NCI-H1694 treated with DMSO at 0.1 percent for 48 hours (cell line): ENCODE measurements at places on chromosomes 6 and 20.

GRCh38 chr6:123830120-123830519 lies 26.5 kb downstream of the NKAIN2 start:
- DNase-seq, result no peak

DNA sequence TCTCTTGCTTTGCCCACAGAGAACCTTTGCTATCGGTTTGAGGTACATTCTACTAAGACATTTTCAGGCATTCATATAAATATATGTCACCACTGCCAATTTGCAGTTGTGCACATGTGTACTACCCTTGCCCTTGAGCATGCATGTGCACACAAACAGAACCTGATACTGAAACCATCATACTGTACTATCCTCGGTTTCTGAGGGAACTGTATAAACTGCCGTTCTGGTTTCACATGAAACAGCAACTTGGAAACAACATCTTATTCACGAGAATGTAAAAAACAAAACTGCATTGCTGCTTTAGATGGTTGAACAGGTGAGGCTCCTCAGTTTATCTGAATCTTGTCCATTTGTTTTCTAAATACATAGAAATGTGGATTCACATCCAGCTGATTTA lies 151.2 kb upstream of the TMEM170B start:
- no peak for DNase-seq

GRCh38 chr20:57555457-57556184 lies 5.3 kb upstream of the PCK1 start:
- DNase-seq, result no peak

- no peak for DNase-seq
These were observed 1115.6 kb upstream of the CITED2 start for GRCh38 chr6:140490081-140490480.

- DNase-seq, result no peak
These were observed 17.1 kb downstream of the B4GALT5 start for GRCh38 chr20:49696594-49696993.

DNA sequence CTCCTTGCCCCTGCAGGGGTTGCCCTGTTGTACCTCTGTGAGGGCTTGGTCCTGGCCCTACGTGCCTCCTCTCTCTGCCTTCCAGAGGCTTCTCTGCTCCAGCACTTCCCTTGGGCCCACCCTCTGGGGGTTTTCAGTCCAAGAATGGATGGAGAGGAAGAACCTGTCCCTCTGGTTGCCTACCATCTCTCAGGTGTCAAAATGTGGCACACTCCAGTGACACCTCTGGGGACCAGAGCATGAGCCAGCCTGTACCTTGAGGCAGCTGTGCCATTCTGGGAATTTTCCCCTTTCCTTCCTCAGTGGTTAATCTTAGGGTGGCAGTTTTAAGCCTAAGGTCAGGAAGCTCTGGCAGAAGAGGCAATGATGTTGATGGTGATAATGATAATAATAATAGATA lies 115.2 kb upstream of the ARMC2 start:
- DNase-seq, result no peak

DNA sequence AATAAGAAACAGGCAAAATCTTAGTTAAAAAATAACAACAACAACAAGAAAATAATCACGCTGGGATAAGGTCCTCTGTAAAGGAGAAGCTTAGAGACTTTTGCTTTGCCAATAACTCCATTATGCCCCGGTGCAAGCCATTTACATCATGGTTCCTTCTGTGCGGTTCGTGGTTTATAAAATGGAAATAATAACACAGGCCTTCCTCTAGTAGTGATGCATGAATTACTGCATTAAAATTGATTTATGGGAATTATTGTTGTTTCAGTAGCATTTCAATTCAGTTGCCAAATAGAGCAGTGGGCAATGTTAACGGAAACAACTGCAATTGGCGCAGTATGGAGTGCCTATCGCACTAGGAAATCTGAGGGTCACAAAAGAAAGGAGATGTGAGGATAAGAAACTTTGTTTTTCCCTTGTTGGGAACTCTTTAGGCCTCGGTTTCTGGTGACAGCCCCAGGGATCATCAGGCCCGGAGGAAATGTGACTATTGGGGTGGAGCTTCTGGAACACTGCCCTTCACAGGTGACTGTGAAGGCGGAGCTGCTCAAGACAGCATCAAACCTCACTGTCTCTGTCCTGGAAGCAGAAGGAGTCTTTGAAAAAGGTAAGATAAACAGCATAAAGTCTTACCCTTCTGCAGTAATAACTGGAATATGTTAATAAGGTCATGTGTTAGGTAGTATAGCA lies 1.1 kb downstream of the CD109 start:
- no peak for DNase-seq

DNA sequence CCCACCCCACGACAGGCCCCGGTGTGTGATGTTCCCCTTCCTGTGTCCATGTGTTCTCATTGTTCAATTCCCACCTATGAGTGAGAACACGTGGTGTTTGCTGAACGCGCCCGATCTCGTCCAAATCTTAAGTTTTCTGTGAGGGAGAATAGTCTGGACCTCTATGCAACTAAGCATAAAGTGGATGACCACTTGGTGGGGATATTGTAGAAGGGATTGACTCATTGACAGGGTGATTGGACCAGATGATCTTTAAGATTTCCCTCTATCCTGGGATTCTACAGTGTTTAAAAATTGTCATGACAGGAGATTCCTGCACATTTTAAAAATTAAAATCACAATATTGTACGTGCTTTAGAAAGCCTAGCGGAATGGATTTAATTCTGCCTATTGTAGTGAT lies 141.3 kb downstream of the TRMT11 start:
- DNase-seq, result no peak

- peak; percentile 21 for DNase-seq
These were observed 61.9 kb downstream of the CNKSR3 start for GRCh38 chr6:154448448-154449096.

DNA sequence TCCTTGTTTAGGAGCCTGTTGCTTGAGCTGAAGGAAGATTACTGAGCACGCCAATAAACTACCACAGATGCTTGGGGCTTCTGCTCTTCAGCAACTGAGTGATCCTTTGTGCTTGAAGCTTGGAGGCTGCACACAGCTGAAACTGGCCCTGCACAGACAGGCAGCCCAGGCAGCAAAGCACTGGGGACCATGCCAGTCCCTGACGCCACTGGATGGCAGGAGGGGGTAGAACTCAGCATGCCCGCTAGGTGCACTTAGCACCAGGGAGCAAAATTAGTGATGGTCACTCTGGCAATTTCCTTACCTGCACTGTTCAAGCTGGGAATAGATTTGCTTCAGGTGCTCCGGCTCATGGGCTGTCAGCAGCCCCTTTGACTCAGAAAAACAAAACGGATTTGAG lies 91.5 kb downstream of the FAM50B start:
- no peak for DNase-seq

- no peak for DNase-seq
These were observed 610 bp downstream of the ZNF217 start for GRCh38 chr20:53592992-53593465.

DNA sequence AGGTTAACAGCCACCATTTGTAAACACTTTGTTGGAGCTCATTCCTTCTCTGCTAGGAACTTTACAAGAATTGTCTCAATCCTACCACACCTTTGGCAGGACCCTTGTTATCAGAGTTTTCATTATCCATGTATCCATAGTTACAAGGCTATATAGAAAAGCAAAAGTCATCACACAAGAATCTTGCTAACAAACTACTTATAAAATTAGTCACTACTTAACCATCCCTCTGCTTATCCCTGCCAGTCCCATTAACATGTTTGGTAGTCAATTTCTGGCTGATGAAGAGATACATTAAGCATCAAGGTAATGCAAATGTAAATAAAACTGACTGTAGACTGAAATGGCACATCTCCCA lies 10.4 kb downstream of the ZSWIM3 start:
- DNase-seq, result no peak

DNA sequence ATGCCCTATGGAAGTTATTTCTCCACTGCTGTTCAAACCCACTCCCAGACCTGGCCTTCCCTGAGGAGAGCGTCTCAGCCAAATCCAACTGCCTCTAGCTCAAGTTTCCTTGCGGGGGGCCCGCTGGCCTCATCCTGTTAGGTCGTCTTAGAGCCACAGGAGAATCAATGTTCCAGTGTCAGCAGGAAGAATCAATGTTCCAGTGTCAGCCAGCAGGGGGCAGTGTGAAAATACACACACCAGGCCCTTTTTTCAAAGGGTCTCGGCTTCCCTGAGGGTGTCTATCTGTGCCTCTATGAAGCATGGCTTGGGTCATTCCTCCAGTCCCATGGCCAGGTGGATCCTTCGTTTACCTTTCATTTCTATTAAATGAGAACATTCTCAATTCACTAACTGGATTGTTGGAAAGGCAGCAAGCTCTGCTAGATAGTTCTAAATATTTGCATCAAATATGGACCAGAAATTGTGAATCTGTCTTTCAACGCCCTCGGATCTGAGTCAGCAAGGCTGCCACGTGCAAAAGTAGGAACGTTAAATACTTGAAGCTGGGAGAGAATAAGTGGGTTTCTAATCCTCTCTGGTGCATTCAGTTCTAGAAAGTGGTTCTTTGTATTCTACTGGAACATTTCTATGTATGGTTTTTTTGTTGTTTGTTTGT lies 19.2 kb downstream of the PRND start:
- no peak for DNase-seq

DNA sequence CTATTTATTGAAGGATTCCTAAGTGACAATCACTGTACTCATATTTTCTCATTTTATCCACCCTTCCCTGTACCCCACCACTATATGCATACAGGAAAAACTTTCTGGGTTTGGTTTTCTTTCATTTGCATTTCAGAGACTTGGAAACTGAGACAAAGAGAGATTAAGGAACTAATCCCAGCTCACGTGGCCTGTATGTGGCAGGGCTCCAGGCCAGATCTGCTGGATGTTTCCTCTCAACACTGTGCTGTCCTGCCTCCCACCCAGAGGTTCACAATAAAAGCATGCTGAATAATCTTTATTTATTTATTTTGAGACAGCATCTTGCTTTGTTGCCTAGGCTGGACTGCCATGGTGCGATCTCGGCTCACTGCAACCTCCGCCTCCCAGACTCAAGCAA lies 50.2 kb downstream of the CEP162 start:
- no peak for DNase-seq

DNA sequence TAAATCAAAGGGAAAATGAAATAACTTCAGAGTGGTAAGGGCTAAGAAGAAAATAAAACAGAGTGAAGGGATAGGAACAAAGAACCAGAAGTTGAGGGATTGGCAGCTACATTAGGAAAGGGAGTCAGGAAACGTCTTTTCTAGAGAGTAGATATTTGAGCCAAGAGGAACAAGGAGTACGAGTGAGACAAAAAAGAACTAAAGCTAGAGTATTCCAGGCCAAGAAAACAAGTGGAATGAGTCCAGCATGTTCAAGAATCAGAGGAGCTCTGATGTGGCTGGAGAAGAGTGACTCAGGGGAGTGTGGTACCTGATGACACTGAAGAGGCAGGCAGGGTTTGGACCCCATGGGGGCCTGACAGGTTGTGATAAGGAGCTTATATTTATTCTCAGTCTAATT lies 66.3 kb downstream of the CEP162 start:
- DNase-seq, result no peak

DNA sequence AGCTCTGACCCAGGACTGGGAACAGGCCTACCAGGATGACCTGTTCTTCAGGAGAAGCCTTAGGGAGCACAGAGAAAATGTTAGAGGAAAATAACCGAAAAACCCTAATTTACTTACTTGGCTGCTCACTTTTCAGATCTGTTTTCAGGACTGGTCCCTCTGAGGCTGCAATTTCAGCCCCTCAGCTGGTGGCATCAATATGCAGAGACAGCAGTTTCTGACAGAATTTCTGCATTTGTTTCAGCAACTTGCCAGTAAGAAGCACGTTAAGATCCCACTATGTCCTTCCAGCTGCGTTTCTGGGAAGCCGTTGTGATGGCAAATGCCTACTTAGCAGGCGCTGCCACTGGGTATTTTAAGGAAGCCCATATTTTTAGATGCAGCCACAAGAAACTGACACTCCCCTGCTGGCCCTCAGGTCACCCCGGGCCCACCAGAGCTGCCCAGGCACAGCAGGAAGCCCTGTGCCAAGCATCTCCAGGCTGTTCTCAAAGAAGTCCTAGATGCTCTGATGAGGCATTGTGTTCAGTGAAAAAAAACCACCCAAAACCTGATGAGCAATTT lies 7.5 kb downstream of the YTHDF1 start:
- no peak for DNase-seq

GRCh38 chr20:52539891-52540290 lies 348.3 kb upstream of the ZFP64 start:
- no peak for DNase-seq

DNA sequence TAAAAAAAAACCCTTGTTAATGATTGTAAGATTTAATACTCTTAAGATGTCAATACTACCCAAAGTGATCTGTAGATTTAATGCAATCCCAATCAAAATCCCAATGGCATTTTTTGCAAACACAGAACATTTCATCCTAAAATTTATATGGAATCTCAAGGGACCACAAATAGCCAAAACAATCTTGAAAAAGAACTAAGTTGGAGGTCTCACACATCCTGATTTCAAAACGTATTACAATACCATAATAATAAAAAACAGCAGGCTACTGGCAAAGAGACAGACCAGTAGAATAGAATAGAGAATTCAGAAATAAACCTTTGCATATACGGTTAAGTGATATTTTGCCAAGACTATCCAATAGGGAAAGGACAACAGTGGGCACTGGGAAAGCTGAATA lies 331.9 kb upstream of the JARID2 start:
- DNase-seq, result no peak

DNA sequence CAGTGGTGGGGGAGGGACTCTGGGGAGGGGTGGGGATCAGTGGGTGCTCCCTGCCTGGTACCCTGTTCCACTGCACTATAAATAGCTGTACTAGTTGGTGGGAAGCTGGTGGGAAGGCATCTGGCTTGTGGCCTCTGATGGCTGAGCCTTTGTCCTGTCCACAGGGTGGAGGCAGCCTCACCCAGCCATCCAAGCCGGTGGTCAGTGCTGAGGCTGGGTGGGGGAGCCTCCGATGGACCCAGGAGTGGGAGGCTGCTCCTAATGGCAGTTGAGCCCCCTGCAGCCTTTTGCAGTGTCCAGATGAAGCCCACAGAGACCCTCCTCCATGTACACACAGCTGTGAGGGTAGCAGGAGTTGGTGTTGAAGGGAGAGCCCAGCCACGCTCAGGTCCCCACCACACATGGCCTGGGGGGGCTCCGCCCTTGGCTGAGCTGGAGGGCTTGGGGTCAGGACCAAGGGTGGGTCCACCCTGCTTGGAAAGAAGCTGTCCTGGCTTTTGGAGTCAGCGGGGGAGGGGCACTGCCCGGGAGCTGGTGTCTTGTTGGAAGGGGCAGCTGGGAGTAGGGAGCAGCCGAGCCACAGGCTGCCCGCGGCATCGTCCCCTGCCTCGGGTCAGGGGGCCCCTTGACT lies 2.5 kb downstream of the PPDPF start:
- no peak for DNase-seq

DNA sequence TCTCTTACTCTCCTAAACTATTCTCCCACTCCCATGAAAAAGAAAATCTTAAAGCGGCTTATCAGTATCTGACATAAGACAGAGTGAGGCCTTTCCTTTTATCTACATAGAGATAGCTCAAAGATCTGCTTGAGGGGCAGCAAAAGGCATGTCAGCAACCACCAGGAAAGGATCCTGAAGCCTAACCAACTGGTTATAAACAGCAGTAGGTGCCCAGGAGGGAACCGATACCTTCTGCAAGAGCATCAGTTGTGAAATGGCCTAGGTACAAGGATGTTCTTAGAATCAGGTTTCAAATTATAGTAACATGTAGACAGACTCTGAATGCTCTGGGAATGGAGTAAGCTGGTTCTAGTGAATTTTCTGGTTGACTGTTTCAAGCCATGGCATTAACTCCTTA lies 21.4 kb downstream of the JARID2 start:
- DNase-seq, result no peak

- no peak for DNase-seq
These were observed 592.7 kb upstream of the NRSN1 start for GRCh38 chr6:23533311-23533710.

- no peak for DNase-seq
These were observed 23.2 kb downstream of the RRAGD start for GRCh38 chr6:89388846-89389245.
